Stimulated activated CD8-positive, alpha-beta memory T cell treated with anti-CD3 and anti-CD28 coated beads, Interleukin-2, amount 100 ng/mL, for 1 hour (primary cell): ENCODE measurements at places on chromosomes 4 and X.

- DNase-seq: no peak
Measured at GRCh38 chrX:16827225-16827624, 41.0 kb downstream of the TXLNG start.

- no peak for DNase-seq
Measured at GRCh38 chrX:38982370-38982769, 181.1 kb downstream of the MID1IP1 start.

- no peak for DNase-seq
Measured at GRCh38 chrX:145715641-145716138, 101.9 kb upstream of the SLITRK2 start.

- DNase-seq: no peak
Measured at GRCh38 chr4:39353478-39354253, 12.5 kb downstream of the RFC1 start.

DNA sequence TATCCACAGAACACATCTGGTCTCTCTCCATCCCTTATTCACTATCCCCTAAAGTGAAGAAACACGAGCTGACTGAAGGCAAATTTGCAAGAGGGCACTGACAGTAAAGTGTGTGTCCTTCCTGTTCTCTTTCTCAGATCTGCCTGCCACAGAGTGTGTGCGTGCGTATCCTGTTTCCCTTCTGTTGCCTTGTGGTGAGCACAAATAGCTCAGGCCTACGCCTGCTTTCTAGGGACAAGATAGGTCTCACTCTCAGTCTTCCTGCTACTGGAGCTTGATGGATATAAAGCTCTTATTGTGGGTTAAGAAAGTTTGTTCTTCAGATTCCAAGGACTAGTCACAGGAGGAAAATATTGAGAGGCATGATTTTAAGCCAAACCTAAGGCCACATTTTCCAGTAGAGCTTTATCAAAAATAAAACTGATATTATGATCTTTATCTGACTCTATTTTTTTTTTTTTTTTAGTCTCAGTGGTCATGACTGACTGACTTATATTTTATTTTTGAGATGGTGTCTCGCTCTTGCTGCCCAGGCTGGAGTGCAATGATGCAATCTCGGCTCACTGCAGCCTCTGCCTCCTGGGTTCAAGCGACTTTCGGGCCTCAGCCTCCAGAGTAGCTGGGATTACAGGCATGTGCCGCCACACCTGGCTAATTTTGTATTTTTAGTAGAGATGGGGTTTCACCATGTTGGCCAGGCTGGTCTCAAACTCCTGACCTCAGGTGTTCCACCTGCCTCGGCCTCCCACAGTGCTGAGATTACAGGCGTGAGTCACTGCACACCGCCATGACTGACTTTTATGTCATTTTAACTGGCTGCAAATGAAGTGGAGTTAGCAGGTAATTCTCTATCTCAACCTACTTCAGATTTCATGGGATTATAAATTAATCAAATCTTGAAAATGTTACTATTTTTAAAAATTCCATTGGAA is 140.3 kb upstream of the SH3RF1 start:
- DNase-seq: no peak

GRCh38 chr4:7416745-7417432 is 17.8 kb downstream of the PSAPL1 start:
- no peak for DNase-seq

DNA sequence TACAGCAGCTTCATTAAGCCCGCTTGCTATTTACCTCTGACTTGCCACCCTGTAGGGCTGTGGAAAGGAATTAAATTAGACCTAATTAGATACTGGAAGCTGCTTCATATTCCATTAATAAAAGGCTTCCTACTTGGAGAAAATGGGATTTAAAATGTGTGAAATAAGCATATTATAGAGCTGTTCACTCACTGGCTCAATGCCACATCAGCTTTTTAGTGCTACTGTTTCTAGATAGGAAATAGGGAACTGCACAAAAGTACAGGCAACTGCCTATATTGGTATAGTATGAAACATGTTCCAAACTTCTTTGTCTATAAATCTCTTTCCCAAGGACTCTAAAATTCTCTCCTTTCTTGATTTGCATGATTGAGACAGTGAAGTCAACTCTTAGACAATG is 407.9 kb upstream of the AADAT start:
- no peak for DNase-seq

GRCh38 chr4:147550626-147551246 is 66.5 kb upstream of the TMEM184C start:
- DNase-seq: no peak

DNA sequence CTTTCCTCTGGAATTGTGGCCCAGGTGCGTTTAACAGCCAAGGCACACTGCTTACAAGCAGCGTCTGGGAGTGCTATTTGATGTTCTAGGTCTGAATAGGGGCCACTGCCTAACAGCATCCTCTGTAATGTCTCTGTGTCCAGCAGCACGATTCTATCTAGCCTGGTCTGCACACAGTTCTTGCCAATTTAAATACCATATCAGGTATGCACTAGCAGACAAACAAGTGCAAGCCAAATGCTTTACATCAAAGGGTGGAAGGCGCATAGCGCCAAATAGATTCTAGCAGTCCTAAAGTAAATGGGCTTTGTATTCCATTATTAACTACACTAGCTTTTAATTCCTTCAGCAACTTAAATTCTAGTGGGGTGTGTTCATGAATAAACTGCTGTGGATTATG is 15.8 kb upstream of the UGDH start:
- no peak for DNase-seq

DNA sequence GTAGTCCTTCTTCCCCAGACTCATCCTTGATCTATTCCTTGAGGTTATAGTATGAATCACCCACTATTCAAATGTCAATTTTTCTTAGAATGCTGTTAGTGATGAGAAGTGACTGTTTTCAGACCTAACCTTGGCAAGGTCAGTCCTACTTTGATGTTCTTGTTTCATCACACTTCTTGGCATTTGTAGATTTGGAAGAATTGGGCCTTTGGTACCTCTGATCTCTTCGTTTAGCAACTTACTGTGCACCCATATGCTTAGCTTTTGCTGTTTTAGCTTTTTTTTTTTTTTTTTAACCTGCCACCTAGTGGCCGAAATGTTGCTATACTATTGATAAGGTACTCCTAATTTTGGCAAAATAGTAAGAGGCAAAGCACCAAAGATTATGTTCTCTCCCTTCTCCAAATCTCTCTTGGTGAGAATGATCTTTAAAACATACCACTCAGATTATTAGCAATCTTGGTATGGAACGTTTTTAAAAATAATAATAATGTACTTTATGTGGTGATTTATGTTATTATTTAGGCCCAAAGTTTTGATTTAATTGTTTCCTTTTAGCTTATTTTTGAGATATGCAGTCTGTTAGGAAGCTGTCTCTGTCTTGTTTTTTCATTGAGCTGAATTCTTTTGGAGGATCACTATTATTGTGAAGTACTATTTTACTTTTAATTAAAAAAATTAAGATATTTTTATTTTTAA is 16.6 kb downstream of the DCK start:
- DNase-seq: no peak

DNA sequence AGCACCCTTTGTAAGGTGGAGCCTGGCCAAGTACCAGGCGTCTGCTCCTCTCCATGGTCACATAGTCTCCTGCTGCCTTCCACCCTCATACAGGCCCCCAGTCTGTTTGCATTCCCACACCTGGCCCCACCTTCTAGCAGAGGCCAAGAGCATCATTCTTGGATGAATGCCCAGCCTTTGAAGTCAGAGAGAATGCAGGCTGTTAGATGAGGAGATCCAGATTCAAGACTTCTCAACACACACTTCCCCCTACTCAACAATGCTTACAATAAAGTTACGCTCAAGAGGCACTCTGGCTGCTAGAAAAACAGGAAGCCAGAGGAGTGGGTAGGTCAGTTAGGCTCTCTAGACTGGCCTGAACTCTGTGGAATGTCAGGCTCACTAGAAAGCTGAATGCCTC is 43.3 kb downstream of the SHROOM4 start:
- DNase-seq: no peak

DNA sequence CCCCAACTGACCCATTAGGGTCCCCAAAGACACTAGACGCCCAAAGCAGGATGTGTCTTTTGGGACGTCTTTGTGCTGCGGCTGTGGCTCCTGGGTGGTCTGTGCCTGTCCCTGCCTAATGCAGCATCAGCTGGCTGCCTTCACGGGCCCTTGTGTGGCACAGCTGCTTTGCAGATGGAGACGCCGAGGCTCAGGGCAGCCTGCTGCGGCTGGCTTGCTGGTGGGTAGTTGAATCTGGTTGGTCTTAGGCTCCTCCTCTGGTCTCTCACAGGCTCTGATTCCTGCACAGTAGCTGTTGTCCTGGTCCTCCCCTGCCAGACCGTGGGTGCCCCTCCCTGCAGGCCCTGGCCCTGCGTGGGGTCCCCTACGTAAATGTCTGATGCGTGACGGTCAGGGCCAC is 8.1 kb downstream of the CPZ start:
- DNase-seq: no peak

DNA sequence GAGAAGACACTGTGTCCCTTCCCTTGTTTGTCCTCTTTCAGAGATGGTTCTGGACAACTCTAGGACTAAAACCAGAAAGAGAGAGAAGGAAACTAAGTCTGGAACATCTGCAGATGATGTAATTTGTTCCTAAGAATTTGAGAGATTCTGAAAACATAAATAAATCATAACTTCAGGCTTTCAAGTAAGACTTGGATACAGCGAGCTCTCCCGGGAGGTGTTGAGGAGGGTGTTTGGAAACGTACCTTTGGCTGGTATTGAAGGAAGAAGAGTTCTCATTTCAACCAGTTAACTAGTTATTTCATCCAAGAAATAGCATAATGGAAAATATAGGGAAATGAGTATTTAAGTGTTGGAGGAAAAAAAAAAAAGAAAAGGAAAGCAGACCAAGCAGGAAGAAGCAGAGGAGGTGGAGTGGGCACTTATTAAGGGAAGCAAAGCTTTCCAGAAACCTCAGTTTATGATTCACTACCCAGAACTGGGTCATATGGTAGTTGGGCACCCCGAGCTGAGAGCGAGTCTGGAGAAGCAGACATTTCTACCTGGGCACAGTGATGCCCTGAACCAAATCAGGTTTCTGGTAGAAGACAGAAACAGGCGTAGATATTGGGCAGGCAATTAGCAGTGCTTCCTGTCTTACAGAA is 26.9 kb downstream of the CCNG2 start:
- no peak for DNase-seq

- no peak for DNase-seq
Measured at GRCh38 chrX:97471071-97471470, 587.4 kb downstream of the RPA4 start.

GRCh38 chr4:115058533-115058932 is 54.9 kb downstream of the NDST4 start:
- DNase-seq: no peak

DNA sequence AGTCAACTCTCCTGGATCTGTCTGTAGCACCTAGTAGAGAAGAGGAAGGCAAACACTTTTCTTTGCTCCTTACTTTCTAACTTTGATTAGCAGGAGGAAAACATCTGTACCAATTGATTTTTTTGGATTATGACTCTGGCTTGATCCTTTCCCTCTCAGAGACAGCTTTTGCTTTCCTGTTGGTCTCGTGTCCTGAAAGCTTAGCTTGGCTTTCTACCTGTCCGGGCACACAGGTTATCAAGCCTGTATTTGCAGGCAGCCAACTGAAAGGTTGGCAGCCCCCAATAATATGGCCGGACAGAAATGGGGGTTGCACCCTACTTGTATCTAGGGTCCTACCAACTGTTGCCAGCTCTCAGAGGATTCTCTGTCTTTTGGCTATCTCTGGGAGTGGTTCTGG is 43.1 kb upstream of the LAMP2 start:
- no peak for DNase-seq

DNA sequence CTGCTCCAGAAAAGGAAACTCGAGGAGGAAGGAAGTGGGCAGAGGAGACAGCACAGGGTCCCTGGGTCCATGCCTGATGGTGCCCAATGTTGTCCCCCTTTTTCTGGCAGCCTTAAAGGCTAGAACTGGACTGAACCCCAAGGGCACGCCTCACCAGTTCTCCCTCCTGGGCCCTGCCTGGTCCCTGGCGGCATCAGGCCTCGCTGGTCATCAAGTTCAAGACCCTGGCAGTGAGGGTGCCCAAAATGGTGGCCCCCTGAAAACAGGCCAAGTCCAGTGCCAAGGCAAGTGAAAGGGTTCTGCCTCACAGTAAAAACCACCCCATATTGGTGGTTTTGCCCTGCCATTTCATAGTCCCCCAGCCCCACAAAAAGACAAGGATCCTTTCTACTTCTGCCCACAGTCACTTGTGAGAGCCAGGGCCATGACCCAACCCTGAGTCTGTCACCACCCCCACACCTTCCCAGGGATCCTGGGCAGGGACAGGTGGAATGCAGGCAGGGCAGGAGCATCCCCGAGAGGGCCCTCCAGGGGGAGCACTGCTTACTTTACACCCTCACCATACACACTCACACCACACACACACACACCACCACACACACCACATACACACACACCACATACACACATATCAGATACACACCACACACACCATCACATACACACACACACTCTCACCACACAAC is 107.6 kb downstream of the DCTD start:
- DNase-seq: no peak

DNA sequence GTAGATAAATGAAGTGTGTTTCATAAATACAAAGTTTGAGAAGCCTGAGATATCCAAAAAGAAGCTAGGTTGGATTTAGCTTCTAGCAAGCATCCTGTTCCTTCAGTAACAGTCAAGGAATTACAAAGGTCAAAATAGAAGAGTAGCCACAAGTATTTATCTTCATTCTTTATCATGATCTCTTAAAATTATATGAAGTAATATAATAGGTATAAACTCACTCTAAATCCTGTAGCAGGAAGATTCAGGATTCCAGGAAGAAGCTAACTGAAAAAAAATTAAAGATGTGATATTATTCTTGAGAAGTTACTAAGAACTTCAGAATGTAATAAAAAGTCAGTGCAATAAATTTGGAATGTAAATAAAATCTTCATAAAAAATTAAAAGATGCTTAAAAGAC is 31.1 kb upstream of the RXFP1 start:
- DNase-seq: no peak

- no peak for DNase-seq
Measured at GRCh38 chr4:143337600-143338287, 1.1 kb downstream of the GAB1 start.

DNA sequence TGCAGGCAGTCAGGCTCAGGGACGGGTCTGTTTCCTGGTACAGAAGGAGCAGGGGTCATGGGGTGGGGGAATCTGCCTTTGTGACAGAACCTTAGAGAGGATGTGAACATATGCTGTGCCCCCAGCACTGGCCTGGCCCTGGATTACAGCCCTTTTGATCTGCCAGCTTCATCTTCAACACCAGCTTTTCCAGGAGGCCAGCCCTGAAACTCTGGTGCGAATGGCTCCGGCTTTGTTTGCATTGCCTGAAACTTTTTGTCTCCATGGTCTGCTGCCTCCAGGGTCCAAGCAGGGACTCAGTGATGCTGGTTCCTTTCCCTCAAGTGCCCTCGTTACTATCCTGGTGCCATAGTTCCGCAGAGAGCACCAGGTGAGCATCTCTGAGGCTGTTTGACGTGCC is 2.1 kb downstream of the CNGA2 start:
- no peak for DNase-seq

DNA sequence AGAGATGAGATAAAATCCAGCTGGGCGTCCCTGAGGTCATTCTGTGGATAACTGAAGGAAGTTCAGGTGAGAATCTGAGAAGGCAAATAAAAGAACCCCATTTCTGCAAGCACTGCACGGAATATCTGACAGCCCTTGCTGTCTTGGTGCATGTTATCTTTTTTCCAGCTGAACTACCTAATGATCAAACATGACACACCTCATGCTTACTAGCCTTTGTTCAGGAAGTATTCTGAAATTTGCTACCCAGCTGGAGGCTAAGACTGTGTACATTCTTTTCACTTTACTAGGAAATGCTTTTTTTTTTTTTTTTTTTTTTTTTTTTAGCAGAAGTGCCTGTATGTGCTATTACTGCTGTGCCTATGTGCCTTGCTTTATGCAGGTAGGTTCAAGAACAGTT is 718.1 kb downstream of the SMARCA1 start:
- no peak for DNase-seq
